NCI-H460 (cell line): ENCODE measurements at places on chromosomes 7 and 10. TPM values are rescaled to one million over a fixed set of nuclear protein-coding genes. Genes with fewer than 3 reads are reported as not detected.

CYP2C19 gene
- total RNA-seq: not detected in 2 replicates

PRPF18 gene
- total RNA-seq: 18.9 and 28.2 TPM in 2 replicates

HMX3 gene
- 3.9 and 5.3 TPM in 2 replicates for total RNA-seq

- no peak for DNase-seq
These were observed 6.6 kb downstream of the LAT2 start for GRCh38 chr7:74216361-74216761.
